ENCODE measurements at places on chromosomes 16 and 17. TPM values are rescaled to one million over a fixed set of nuclear protein-coding genes. Genes with fewer than 3 reads are reported as not detected.
A peak's percentile ranks its signal among the peaks of the same experiment; 100 is the strongest.

The RHBDL1 gene
- total RNA-seq = 0.88 TPM

The CBX2 gene
- total RNA-seq = 0.88 TPM

GRCh38 chr17:1908699-1909309, 79.0 kb downstream of the RPA1 start:
- peaks cover 9% of the 10 kb centered on the region for H3K4me1 ChIP-seq
- DNase-seq = peak; percentile 90
- no peak overlapping the region for H3K27ac ChIP-seq
- peaks cover 86% of the 10 kb centered on the region for H3K27me3 ChIP-seq
- no peaks in the 10 kb centered on the region for H3K36me3 ChIP-seq

The ZNF385C gene
- not detected for total RNA-seq

DNA sequence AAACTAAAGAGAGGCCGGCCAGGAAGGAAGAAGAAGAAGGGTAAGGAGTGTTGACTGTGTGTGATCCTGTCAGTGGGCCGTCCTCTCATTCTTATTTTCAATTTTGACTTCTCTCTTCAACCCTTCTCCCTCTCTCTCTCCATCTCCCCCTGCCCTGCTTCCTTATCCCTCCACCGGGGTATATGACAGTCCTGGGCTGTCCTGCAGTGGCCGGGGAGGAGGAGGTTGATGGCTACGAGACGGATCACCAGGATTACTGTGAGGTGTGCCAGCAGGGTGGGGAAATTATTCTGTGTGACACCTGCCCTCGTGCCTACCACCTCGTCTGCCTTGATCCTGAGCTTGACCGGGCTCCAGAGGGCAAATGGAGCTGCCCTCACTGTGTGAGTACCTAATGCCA, 5.6 kb downstream of the CHD3 start:
- DNase-seq = no peak
- H3K27ac ChIP-seq = no peak overlapping the region
- peaks cover 86% of the 10 kb centered on the region for H3K36me3 ChIP-seq
- H3K4me1 ChIP-seq = peaks cover 11% of the 10 kb centered on the region
- H3K27me3 ChIP-seq = no peaks in the 10 kb centered on the region

DNA sequence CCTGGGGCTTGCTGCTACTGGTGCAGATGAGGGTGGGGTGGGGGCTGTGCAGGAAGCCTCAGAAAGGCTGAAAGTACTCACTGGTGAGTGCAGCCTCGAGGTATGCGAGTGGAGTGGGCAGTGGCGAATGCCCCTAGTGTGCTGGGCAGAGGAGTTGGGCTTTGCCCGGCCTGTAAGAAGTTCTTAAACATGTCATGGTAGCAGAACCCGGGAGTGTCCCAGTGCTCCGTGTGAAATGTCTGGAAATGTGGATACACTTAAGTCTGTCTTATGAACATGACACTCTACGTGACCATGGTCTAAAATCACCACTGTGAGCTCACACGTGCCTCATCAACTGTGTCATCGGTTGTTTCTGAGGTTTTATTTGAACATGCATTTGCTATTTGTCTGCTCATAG, 1.7 kb downstream of the SMTNL2 start:
- H3K4me3 ChIP-seq = no peak overlapping the region
- no peaks in the 10 kb centered on the region for H3K4me1 ChIP-seq
- no peaks in the 10 kb centered on the region for H3K36me3 ChIP-seq
- peak; percentile 86 for DNase-seq
- peaks cover 44% of the 10 kb centered on the region for H3K27me3 ChIP-seq
- no peak overlapping the region for H3K27ac ChIP-seq
